Stimulated activated CD4-positive, alpha-beta T cell treated with anti-CD3 and anti-CD28 coated beads, Interleukin-1b, Interleukin-23, amount 100 ng/mL, for 48 hours (primary cell): ENCODE measurements at places on chromosomes 2 and 18.

- no peak for DNase-seq
These were observed 2.1 kb downstream of the DSEL start for GRCh38 chr18:67514465-67514864.

DNA sequence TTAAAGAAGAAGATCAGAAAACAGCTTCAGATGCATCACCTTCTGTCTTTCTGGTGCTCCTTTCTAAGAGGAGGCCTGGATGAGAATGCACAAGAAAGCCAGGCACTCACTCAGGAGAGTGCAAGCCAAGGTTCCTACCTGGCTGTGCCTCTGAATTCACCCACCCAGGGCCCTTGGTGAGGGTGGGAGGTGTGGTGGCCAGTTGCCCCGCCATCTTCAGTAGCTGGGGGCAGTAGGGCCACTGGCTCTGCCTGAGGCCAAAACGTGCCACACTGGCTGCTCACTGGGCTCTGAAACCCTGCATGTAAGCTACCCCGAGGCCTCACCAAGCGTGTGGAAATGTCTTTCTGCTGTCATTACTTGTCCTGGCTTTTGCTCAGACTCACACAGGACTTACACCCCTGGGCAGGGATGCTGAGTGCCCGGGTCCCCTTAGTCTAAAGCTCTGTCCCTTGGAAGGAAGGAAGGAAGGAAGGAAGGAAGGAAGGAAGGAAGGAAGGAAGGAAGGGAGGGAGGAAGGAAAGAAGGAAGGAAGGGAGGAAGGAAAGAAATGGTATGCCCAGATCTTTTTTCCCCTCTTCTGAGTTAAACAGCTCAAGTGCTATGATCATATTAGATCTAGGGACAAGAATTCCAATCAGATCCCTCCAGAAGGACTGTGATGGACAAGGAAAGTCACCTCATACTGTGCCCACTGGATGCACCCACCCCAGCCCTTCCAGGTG lies 8.5 kb upstream of the LBH start:
- DNase-seq: no peak

DNA sequence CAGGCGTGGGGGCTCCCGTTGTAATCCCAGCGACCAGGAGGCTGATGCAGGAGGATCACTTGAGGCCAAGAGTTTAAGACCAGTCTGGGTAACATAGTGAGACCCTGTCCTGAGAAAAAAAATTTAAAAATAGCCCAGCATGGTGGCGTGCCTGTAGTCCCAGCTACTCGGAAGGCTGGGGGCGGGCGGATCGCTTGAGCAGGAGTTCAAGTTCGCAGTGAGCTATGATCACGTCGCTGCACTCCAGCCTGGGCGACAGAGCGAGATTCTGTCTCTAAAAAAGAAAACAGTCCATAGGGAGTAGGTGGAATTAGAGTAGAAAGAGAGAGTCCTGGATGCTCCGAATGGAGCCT lies 325 bp upstream of the TTLL4 start:
- no peak for DNase-seq

DNA sequence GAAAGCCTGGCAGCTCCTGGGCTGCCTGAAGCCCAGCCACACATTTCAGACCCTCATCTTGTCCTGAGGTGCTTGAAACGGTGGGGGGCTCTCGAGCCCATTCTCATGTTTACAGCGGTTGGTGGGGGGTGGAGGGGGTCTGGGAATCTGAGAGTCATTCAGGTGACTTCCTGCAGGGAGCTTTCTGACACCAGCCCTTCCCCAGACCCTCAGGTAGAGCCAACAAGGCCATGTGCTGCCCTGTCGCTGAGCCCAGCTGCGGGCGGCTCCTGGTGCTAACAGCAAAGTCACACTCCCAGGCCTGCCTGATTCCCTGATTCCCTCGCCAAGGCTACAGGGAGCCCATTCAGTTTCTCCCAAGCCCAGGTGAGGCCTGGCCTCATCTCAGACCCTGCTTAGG lies 324.9 kb upstream of the MEX3C start:
- no peak for DNase-seq
